ENCODE measurements at places on chromosomes 16 and 17. TPM values are rescaled to one million over a fixed set of nuclear protein-coding genes. Genes with fewer than 3 reads are reported as not detected.

- H3K4me1 ChIP-seq: no peaks in the 10 kb centered on the region
Measured at GRCh38 chr16:80527297-80527696, 13.5 kb upstream of the DYNLRB2 start.

DNA sequence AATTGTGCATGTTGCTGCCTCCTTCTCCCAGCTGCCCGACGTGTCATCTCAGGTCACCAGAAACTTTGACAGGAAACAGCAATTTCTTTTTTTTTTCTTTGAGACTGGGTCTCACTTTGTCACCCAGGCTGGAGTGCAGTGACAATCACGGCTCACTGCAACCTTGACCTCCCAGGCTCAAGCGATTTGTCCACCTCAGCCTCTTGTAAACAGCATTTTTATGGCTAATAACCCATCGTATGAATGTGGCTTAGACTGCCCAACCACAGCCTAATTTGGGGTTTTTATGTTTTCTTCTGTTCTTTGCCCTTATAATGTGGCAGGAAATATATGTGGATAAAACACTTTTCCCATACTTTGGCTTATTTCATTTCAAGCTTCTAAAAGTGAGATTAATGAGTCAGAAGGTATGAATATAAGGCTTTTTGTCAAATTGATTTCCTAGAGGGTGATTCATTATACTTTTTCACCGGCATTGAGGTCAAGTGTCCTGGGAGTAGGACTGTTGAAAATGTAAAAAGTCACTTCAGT lies 31.0 kb upstream of the SLC5A10 start:
- H3K4me3 ChIP-seq: no peak overlapping the region
- no peak overlapping the region for H3K27ac ChIP-seq
- DNase-seq: no peak
- no peaks in the 10 kb centered on the region for H3K27me3 ChIP-seq
- no peaks in the 10 kb centered on the region for H3K4me1 ChIP-seq

EPN2 gene
- total RNA-seq: 35.0 TPM

DNA sequence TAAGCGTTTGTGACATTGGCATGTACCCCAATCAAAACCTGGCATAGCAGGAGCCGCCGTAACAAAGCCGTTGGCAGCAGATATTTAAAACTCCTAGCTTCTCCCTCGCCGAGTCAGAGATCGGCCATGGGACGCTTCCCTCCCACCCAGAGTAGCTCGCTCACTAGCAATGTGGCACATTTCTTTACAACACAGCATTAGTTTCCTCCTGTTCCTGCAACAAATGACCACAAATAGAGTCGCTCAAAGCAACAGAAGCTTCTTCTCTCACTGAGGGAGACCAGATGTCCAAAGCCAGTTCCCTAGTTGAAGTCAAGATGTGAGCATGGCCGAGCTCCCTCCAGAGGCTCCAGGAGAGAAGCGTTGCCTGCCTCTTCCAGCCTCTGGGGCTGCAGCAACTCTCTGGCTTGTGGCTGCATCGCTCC lies 106.7 kb downstream of the RBFOX3 start:
- no peak for DNase-seq
- no peaks in the 10 kb centered on the region for H3K36me3 ChIP-seq
- no peak overlapping the region for H3K4me3 ChIP-seq
- H3K27me3 ChIP-seq: peaks cover 15% of the 10 kb centered on the region
- no peak overlapping the region for H3K27ac ChIP-seq

DNA sequence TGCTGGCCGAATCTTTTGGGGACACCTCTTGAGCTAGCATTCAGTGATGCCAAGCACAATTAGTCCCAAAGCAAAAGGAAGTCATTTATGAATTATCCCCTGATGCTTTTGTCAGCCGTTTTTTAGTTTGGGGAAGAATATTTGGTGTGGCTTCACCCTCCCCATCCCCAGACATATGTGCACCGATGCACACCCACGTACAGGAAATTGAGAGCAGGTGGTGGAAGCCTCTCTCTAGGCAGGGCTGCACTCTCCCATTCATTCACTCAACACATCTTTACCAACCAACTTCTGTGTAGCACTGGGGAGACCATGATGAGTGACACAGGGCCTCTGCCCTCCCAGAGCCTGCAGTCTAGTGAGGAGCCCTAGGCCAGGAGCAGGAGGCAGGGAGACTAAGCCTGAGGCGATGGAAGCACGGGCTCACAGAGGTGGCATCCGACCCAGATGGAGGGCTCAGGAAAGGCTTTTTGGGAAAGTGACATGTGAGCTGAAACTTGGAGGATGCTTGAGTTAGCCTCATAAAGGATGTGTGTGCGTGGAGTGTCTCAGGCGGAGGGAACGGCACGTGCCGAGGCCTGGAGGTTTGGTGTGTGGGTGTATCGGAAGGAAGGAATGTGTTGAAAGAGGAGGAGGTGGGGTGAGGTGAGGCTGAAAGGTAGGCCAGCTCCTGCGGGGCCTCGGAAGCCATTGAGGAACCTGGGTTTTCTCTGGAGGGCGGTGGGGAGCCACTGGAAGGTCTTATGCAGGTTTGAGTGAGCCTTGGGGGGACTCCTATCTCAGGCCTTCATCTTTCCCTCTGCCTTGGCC lies 43.8 kb downstream of the PSME3IP1 start:
- H3K4me1 ChIP-seq: no peaks in the 10 kb centered on the region
- H3K36me3 ChIP-seq: no peaks in the 10 kb centered on the region
- H3K4me3 ChIP-seq: no peak overlapping the region
- H3K27ac ChIP-seq: no peak overlapping the region
- no peaks in the 10 kb centered on the region for H3K27me3 ChIP-seq

PPP1R1B gene
- total RNA-seq: 45.7 TPM

DNA sequence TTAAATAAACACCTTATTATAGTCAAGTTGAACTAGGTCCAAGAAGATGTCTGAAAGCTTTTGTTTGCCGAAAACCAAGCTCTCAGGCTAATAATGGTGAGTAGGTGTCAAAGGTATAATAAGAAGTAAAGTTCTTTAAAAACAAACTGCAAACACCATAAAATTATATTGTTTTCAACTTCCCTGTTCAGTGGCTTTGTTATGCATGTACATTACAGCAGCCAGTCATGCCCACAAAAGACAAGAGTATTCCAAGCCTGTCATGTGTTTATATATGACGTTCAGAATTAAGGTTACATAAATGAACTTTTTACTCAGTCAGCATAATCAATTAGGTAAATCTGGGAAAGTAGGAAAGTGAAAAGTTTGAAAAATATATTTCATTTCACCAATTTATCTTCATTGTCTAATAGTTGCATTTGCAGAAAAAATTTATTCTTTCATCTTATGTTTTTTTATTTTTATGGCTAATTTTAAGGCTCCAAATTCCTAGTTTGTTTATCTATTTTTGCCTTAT lies 928.7 kb upstream of the SOX9 start:
- no peak for DNase-seq
- H3K4me3 ChIP-seq: no peak overlapping the region
- H3K27me3 ChIP-seq: no peaks in the 10 kb centered on the region
- H3K36me3 ChIP-seq: no peaks in the 10 kb centered on the region

PRR11 gene
- total RNA-seq: 39.8 TPM

- no peak overlapping the region for H3K27ac ChIP-seq
- H3K27me3 ChIP-seq: no peaks in the 10 kb centered on the region
- H3K4me3 ChIP-seq: no peak overlapping the region
- no peak for DNase-seq
- H3K36me3 ChIP-seq: no peaks in the 10 kb centered on the region
- H3K4me1 ChIP-seq: no peaks in the 10 kb centered on the region
Measured at GRCh38 chr16:88713054-88713453, 6.8 kb downstream of the CTU2 start.

DNA sequence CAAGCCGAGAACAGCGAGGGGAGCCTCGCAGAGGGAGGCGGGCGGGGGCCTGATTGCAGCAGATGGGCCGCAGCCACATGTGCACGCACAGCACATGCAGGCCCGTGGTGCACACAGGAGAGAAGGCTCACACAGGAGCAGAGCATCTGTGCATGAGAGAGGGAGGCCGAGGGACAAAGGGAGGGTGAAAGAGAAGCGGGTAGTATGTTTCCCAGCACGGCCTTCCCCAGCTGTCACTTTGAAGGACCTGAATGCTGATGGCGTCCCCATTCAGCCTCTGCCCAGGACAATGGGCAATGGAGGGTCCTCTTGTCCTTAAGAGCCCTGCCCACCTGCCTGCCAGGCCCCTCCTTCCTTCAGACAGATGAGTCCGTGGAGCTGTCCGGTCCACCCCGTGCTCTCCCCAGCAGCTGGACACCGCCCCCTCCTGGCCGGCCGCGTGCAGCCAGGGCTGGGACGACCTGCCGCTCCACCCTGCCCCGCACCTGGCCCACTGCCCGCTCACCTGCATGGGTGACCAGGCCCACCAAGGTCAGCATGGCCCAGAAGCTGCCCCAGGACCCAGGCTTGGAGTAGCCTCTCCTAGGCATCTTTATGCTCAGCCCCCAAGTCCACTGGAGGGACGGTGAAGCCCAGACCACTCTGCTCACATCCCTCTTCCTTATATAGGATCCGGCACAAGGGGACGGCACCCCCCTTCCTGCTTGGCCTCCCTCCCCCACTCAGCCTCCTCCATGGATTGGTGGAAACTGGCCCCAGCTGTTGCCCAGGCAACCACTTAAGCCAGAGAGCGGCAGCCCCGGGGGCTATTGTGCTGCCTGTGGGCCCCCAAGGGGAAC lies at the start of gene BTBD17:
TSS of gene BTBD17 (minus strand) at position 639 of the 839 bp plus-strand sequence. CDS start at position 590, 49 bp downstream.
- H3K36me3 ChIP-seq: no peaks in the 10 kb centered on the region
- no peak within 1 kb of the TSS for H3K4me3 ChIP-seq
- H3K27ac ChIP-seq: no peak within 1 kb of the TSS
- DNase-seq: no peak
- H3K4me1 ChIP-seq: no peaks in the 10 kb centered on the region
- H3K27me3 ChIP-seq: no peaks in the 10 kb centered on the region

DNA sequence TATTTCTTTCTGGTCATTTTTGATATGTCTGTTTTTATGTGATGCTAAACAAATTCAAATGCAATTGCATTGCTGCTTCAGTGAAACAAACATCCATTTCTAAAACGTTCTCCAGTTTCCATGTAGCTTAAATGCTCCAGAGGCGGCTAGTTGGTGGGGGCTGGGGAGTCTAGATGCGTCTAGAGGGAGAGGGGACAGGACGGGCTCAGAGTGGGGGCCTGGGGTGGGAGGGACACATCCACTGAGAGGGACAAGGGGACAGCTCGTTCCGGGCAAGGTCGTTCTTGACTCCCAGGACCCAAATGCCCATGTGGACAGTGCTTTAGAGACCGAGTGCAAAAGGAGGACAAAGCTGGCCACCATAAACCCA lies 102.3 kb downstream of the FOXL1 start:
- DNase-seq: no peak
- no peaks in the 10 kb centered on the region for H3K27me3 ChIP-seq
- no peak overlapping the region for H3K27ac ChIP-seq
- H3K36me3 ChIP-seq: no peaks in the 10 kb centered on the region
- H3K4me1 ChIP-seq: no peaks in the 10 kb centered on the region
- H3K4me3 ChIP-seq: no peak overlapping the region

VMO1 gene
- total RNA-seq: 0.49 TPM
